NCI-H1694 treated with DMSO at 0.1 percent for 48 hours (cell line): ENCODE measurements at places on chromosomes 13 and 19.

DNA sequence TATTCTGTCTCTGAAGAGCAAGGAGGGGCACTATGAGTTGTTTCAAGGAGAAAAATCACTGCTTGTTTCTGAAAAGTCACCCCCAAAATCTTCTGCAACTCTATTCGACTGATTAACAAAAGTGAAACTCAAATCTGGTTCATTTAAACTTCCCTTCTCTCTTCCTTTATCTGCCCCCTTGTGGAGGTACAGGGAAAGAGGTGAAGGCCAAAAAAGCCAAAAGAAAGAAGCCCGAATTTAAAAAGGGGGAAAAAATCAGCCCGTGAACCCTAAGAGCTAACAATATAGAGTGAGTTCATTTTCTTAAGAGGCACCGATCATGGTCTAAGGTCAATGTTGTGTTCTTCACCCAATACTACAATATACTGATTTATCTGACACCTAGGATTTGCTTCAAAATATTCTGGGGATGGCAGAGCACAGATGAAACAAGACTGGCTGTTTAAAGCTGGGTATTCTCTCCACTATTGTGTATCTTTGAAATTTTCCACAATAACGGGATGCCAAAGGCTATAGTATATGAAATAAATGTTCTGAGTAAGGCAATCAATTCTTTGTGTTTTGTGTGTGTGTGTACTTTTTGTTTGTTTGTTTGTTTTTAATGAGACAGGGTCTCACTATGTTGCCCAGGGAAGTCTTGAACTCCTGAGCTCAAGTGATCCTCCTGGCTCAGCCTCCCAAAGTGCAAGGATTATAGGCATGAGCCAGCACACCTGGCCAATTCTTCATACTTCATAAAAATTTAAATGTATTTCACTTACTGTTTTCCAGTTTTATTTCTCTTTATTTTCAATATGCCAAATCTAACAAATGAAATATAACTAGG is 55.0 kb upstream of the EEF1AKMT1 start:
- DNase-seq, result peak; percentile 3

DNA sequence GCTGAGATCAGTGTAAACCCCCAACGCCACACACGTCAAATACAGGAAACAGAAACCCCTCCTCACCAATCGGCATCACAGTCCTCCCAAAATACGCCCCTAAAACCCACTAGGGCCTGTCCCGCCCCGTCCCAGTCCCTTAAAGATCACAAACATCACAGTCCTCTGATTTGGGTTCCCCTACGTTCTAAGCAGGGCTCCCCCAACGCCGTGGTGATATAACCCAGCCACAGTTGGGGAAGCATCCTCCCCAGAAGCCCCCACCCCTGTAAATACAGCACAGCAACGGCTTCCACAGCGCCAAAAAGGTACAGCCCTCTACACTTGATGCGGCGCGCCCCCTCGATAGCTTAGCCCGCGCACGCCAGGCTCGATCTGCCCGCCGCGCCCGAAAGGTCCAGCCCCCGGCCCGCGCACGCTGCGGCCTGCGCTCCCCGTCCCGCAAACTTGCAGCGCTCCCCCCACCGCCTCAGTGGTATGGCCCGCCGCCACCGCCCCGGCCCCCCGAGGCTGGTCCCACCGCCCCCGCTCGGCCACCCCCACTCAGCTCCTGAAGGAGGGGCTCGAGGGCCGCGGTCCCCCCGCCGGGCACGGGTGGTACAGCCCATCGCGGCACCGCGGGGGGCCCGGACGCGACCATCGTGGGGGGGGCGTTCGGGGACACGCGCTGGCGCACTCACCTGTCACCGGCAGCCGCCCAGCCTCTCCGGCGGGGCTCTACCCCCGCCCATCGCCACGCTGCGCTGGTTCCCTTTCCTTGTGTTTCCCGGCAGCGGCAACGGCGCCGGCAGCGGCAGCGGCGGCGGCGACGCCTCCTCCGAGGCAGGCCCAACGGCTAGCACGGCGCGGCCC is at the start of gene AKT2:
Gene AKT2 (minus strand): TSS at position 845 of the 852 bp plus-strand sequence. CDS start 20,078 bp downstream, outside the sequence.
- no peak for DNase-seq

- no peak for DNase-seq
These were observed 34.9 kb upstream of the RCBTB2 start for GRCh38 chr13:48567515-48568369.

DNA sequence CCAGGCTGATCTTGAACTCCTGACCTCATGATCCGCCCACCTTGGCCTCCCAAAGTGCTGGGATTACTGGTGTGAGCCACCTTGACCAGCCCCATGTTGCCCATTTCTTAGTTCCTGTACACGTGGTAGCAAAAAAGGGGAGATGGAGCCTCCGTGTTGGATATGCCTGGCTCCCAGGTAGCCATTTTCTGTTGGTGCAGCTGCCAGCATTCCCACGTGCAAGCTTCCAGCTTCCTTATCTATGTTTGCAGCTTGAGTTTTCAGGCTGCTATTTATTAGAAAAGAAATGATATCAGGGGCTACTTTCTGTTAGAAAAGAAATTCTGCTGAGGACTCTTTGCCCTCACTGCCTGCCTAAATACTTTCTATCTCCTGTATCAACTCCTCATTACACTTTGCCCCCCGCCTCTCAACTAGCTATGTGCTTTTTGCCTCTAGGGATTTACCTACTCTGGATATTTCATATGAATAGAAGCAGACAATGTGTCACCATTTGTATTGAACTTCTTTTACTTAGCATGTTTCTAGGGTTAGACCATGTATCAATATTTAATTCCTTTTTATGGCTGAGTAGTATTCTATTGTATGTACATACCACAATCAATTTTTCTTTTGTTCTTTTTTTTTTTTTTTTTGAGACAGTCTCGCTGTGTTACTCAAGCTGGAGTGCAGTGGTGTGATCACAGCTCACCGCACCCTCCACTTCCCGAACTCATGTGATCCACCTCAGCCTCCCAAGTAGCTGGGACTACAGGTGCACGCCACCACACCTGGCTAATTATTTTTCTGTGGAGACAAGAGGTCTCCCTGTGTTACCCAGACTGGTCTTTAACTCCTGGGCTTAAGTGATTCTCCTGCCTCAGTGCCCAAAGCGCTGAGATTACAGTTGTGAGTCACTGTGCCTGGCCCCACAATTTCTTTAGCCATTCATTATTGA is 3.4 kb upstream of the TMED1 start:
- no peak for DNase-seq

GRCh38 chr19:1606138-1606651 is 933 bp upstream of the UQCR11 start:
- DNase-seq, result no peak

DNA sequence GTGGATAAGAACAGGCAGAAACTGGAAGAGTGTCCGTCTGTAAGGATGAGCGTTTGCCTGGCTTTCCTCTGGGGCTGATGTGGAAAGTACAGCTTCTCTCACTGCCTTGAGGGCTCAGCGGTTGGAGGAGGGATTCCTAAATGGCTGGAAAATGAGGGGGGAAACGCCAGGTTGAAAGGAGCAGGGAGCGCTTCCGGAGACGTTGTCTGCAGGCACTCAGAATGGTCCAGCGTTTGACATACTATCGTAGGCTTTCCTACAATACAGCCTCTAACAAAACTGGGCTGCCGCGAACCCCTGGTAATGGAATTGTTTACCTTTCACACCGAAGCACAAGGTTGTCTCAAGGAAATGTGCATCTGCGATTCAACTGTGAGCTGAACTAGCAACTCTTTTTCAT is 39.9 kb downstream of the MRPL57 start:
- no peak for DNase-seq

- DNase-seq, result no peak
These were observed 56.4 kb upstream of the NPAS1 start for GRCh38 chr19:46963093-46963734.

- DNase-seq, result no peak
These were observed 46.1 kb upstream of the NFIC start for GRCh38 chr19:3320354-3320670.

DNA sequence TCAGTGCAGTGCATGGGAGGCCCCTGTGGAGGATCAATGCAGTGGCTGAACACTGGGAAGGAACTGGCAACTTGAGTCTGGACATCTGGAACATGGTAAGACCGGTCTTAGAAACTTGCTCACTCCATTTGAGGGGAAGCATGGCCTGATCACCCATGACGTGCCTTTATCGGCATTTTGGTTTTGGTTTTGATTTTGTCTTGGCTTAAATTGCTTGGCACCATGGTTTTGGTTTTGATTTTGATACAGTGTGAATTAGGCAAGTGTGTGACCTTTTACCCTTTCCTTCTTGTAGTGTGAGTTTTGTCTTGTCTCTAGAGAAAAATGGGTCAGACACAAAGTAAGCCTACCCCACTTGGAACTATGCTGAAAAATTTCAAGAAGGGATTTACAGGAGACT is 77.3 kb downstream of the ZNF486 start:
- DNase-seq, result no peak

DNA sequence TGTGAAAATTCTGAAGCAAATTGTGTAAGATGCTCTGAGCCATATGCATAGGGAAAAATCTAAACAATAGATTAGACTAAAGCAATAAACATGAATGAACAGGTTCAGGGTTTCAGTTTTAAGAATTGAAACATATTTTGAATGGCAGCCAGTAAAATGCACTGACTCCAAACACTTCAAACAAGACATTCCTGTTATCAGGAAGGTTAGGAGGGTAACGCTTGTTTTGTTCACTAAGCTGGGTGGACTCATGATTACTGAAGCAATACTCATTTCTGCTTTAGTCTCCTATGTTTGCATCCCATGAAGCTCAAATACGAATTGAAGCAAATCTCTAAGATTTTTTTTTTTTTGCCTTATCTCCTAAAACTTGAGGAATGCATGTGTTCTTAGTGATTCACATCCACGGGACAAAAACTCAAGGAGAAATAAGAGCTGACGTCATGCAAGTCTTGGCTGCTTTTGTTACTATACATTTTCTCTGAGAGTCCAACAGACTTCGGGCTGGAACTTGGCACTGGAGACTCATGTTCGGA is 29.1 kb upstream of the IGFL4 start:
- DNase-seq, result no peak

DNA sequence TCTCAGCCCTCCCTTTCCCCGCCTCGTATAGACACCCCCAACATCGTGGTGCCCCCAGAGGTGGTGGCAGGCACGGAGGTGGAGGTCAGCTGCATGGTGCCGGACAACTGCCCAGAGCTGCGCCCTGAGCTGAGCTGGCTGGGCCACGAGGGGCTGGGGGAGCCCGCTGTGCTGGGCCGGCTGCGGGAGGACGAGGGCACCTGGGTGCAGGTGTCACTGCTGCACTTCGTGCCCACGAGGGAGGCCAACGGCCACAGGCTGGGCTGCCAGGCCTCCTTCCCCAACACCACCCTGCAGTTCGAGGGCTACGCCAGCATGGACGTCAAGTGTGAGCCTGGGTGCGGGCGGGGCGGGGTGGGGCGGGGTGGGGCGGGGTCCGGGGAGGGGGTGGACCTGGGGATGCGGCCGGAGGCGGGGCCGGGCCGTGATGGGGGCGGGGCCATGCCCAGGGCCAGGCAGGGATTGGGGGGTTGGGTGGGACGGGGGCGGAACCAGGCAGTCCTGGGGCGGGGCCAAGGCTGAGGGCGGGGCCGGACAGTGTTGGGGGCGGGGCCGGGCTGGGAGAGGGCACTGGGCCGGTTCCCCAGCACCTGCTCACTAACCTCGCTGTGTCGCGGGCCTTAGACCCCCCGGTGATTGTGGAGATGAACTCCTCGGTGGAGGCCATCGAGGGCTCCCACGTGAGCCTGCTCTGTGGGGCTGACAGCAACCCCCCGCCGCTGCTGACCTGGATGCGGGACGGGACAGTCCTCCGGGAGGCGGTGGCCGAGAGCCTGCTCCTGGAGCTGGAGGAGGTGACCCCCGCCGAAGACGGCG is 7.8 kb downstream of the MAG start:
- no peak for DNase-seq

DNA sequence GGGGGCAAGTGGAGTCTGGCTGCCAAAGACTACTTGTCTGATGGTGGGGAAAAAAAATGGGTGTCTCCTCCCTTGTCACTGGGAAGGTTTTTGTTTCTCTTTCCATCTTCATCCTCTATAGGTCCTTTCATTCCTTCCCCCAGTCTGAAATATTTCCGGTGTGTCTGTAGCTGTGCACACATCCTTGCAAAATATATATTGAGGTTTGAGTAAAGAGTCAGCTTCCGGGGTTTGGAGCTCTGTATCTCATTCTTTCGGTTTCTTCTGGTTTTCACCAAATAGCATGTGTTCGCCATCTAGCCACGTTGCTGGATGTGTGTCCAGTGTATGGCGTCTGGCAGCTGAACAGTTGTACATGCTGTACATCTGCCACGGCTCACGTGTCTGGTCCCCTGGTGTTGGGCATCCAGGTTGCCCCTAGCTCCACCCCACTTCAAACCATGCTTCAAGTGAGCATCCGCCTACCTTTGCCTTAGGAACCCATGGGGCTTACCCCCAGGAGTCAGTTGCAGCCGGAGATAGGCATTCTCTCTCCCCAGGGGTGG is 142.2 kb downstream of the SIPA1L3 start:
- no peak for DNase-seq

DNA sequence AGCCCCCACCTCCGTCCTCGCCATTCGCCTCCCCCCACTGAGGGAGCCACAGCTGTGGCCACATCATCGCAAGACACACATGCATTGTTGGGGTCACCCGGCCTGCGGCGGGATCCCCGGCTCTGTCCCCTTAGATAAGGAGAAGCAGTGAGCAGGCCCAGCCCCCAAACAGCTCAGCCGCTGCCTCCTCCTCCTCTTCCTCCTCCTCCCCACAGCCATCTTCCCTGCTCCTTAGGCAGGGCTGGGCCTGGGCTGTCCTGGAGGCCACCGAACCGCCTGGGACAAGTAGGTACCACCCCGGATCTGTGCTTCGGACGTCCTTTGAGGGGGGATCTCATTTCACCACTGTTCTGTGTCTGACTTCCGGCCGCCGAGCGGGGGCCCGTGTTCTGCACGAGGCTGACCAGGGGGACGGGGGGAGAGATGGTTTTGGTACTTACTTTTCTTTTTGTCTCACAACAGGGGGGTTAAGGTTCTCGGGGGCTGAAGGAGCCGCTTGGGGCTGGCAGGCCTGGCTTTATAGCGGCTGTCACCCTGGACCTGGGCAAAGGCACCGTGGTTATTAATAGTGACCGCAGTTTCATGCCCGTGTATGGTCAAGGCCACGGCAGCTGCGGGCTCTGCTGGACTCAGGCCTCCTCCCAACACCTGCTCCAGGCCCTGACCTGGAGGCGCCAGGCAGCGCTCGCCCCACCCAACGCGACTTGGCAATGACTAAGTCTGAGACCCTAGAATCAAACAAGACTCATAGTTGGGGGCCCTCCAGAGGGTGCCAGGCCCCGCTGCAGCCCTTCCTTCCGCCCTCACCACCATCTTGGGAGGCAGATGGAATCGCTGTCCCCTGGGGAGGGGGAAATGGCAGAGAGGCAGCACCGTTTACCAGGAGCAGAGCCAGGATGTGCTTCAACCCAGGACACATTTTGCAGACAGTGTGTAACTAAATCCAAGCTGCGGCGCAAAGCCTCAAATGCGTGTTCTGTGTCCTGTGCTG is 18.3 kb downstream of the NMRK2 start:
- DNase-seq, result no peak

- DNase-seq, result no peak
These were observed 42.5 kb downstream of the RASA3 start for GRCh38 chr13:114089751-114090400.
